Renal cortical epithelial cell (primary cell): ENCODE measurements at places on chromosomes 1 and 21. TPM values are rescaled to one million over a fixed set of nuclear protein-coding genes. Genes with fewer than 3 reads are reported as not detected.

SDE2 gene
- total RNA-seq, result 27.2 and 34.9 TPM in 2 replicates

NEK7 gene
- 59.1 and 84.0 TPM in 2 replicates for total RNA-seq

OR2L3 gene
- total RNA-seq, result not detected in 2 replicates

OR6N1 gene
- not detected in 2 replicates for total RNA-seq

PRAMEF11 gene
- not detected in 2 replicates for total RNA-seq
